Right forelimb (tissue), 1 donor: ENCODE measurements at places on chromosomes 3 and 15.
A peak's percentile ranks its signal among the peaks of the same experiment; 100 is the strongest.

DNA sequence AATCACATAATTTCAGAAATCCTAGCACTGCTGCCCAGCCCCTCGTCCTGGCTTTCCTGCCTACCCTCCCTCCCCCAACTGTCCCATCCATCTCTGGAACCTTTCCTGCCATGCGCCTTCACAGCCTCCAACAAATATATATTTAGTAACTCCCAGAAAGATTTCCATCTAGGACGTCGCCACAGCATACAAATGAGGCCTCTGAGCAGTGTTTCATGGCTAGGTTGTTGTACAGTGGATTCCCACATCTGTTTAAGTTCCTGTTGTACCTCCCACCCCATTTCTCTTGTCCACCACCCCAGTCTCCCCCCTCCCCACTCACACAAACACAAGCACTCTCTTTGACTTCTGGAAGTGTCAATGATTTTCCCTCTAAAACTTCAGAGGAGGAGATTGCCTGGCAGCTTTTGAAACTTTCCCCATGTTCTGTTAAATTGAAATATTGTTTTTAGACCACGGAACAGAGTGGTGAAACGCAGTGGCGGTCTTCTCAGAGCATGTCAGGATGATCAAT lies 280.3 kb upstream of the RORA start:
- DNase-seq = no peak

- DNase-seq = peak; percentile 9
These were observed 227.3 kb downstream of the SNRPN start for GRCh38 chr15:25182098-25182478.

- no peak for DNase-seq
These were observed 9.5 kb downstream of the C3orf52 start for GRCh38 chr3:112095731-112096130.

GRCh38 chr15:65083262-65083701 lies 6.7 kb downstream of the KBTBD13 start:
- no peak for DNase-seq

GRCh38 chr3:186985661-186986364 lies 55.5 kb downstream of the ST6GAL1 start:
- DNase-seq = no peak
